ENCODE measurements at places on chromosomes 3 and 15.

DNA sequence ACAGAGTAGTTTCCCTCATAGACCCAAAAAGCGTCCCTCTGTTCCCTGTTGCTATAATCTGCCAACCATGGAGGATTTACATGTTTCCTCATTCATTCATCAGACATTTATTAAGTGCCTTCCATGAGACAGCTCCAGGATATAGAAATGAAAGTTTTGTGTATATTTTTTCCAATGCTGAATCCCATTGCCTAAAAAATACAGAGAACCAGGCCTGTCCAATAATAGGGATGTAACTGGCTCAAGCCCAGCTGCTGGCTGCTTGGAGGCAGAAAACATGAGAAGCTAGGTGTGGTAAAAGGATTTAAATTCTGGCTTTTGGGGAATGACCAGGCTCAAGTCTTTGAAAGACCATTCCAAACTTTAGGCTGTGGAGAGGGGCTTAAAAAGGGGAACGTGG lies 41.5 kb downstream of the RARB start:
- no peak for DNase-seq

GRCh38 chr3:19248143-19248542 lies 99.8 kb downstream of the KCNH8 start:
- no peak for DNase-seq

DNA sequence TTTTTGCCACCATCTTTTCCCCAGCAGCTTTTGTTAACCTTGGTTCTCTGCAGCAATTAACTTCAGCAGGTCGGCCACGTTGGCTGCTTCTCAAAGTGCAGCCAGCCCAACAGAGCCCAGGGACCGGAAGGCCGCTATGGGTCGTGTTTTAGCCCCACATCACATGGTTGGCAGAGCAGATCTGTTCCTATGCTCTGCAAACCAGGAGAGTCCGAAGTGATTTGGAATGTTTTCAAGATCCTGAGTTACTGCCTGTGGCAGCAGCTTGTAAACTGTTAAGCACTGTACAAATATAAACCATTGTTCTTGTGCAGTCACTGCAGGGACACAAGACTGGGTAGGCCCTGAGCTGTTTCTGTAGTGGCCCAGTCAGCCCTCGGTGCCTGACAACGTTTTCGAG lies 69.6 kb upstream of the MYZAP start:
- DNase-seq, result no peak

DNA sequence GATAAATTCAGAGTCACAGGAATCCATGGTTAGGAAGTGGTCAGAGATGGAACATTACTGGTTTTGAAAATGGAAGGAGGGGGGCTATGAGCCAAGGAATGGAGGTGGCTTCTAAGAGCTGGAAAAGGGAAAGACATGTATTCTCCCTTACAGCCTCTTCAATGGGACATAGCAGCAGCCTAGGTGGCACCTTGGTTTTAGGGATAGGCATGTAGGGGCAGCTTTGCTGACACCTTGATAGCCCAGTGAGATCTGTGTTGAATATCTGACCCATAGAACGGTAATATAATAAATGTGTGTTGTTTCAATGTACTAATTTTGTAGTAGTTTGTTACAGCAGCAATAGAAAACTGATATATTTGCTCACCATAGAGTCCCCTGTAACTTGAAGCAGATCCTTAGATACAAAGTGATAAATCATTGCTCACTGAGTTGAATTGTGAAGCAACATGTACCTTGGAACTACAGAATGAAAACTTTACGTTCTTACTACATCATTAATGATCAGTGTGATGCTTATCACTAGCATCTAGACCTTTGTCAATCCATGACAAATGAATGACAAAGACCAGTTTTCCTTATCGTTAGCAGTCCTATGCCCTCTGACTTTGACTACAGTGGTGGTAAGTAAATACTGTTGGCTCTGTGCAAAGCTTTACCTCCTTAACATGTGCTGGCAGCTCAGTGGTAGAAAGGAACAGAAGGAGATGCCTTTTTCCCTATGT lies 53.8 kb downstream of the TMEM45A start:
- no peak for DNase-seq

Data from A673 (cell line).